Stimulated activated CD4-positive, alpha-beta T cell treated with anti-CD3 and anti-CD28 coated beads, Interleukin-4, amount 100 ng/mL, for 1 hour (primary cell): ENCODE measurements at places on chromosomes 7 and 10.

DNA sequence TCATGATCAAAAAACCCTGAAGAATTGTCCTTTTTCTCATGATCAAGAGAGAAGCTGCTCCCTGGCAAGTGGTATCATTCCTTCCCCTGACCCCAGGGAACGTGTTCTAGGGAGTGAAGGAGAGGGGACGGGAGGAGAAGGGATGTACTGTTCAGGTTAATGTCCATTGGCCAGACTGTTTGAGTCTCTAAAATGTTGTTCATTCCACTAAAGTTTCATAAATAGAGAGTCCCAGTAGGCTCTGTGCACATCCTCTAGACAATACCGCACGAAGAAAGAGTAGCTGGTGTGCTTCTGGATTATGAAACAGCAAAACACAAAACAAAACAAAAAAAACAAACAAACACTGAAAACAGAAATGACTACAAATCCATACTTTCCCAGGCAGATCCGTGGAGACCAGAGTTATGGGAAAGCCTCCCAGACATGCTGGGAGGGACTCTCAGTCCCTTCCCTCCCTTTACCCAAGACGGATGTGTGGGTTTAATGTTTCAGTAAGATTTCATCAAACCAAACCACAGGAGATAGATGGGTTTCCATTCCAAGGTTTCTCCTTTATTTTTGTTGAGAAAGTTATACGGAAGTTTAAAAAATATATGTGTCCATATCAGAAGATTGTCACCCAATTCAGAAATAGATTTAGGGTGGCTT is 66.5 kb upstream of the TNS3 start:
- DNase-seq, result no peak

DNA sequence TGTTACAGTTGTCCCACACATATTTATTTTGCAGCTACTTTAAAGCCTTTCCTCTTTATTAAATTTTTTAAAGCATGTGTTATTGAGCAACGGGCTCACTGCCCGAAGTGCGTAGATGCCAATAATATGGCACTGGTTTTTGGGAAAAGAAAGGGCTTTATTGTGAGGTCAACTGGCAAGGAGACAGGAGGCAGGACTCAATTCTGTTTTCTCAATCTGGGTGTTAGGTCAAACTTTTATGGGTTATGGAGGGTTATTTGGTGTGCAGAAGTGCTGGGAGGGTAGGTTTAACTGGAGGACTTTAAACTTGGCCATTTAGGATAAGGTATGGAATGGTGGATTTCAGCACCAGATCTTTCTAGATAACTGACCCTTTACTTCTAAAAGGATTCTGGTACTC is 183.6 kb downstream of the LRRC4 start:
- DNase-seq, result no peak

DNA sequence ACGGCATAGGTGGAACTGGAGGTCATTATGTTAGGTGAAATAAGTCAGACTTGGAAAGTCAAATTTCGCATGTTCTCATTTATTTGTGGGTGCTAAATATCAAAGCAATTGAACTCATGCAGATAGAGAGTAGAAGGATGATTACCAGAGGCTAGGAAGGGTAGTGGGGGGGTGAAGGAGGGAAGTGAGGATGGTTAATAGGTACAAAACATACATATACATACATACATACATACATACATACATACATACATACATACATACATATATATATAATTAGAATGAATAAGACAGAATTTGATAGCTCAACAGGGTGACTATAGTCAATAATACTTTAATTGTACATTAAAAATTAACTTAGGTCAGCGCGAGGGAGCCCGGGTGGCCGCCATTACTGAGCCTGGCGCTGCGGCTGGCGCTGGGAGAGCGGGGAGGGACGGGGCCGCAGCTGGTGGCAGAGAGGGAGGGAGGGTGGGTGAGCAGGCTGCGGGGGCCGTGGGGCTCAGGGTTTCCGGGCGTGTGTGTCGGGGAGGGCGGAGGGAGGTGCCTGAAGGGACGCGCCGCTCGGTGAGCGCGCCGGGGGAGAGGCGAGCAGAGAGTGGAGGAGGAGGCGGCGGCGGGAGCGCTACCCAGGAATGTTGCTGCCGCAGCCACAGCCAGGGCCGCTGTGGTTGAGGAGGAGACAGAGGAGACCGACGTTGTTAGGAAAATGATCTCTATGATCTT is 85.8 kb upstream of the EGFR start:
- no peak for DNase-seq

GRCh38 chr7:28135760-28136159 is 44.8 kb downstream of the JAZF1 start:
- DNase-seq, result no peak

DNA sequence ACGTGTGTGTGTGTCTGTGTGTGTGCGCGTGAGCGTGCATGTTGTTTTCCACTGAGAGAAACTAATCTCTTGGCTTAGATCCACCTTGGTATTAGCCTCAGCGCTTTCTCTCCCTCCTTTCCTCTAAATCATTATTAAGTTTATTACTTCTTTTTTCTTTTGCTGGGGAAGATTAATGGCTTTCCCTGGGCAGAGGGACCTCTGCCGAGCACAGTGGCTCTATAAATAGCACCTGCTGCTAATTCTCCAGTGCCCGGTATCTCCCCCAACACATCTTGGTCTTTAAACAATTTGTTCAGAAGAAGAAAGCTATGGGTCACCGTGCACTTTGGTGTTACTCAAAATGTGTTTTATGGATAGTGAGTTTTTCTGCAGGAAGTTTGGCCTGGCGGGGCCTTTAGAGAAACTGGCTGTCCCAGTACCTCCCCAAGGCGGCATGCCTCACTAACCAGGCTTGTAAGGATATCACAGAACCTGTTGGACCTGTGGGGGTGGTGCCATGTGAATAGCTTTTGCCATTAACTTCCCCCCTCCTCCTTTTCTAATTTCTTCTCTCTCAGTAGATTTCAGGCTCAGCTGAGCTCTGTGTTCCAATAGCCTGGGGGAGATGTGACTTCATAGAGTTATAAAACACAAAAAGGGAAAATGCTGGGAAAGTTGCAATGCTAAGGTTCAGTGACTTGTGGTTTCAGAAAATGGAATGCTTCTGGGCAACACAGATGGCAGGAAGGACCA is 70.1 kb upstream of the RAB11FIP2 start:
- DNase-seq, result no peak

DNA sequence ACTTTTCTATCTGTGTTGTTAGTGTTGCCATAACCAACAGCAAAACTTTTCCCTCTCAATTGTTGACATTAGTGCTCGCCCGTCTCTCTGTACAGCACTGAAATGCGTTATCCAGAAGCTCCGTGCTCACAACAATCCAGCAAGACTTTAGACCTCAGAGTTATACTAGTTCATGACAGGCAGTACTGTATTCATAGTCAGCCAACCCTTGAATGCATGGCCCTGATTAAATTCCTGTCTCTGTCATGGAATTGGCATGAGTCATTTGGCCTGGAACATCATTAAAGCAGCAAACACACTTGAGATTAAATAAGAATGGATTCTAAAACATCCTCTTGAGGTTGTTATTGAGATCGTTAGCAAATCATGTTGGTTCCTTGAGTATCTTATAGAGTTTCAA is 405.5 kb upstream of the C7orf33 start:
- DNase-seq, result no peak

DNA sequence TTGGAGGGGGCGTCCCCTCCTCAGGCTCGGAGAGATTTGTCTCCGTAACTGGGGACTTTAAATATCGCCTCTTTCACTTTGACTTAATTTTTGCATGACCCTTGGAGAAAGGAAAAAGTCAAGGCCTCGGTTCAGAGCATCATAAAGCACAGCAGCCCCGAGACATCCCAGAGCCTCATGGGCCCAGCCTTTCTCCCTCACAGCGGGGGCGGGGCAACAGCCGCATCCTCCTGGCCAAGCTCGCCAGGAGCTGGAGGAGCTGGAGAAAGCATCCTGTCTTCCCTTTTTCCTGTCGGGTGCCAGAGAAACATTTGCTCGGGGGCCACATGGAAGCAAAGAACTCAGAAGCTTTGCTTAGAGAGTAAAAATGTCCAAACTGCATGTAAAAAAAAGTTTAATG is 43.6 kb upstream of the DPYSL4 start:
- DNase-seq, result no peak

DNA sequence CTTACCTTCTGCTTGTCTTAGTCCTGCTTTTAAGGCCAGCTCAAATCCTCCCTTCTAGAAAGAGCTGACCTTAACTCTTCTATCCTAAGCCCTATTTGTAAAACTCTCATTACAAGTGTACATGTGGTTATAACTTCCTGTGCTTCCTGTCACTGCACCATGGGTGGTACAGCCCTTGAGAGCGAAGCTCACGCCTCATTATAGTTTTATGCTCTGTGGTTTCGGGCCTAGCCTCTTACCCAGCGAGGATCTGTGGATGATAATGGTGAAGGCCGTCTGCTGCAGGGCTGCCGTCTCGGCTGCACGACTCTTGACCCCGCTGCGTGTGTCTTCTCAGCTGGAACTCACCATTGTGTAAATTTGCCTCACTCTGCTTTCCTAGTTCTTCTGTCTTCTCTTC is 74.6 kb downstream of the CUL1 start:
- no peak for DNase-seq

DNA sequence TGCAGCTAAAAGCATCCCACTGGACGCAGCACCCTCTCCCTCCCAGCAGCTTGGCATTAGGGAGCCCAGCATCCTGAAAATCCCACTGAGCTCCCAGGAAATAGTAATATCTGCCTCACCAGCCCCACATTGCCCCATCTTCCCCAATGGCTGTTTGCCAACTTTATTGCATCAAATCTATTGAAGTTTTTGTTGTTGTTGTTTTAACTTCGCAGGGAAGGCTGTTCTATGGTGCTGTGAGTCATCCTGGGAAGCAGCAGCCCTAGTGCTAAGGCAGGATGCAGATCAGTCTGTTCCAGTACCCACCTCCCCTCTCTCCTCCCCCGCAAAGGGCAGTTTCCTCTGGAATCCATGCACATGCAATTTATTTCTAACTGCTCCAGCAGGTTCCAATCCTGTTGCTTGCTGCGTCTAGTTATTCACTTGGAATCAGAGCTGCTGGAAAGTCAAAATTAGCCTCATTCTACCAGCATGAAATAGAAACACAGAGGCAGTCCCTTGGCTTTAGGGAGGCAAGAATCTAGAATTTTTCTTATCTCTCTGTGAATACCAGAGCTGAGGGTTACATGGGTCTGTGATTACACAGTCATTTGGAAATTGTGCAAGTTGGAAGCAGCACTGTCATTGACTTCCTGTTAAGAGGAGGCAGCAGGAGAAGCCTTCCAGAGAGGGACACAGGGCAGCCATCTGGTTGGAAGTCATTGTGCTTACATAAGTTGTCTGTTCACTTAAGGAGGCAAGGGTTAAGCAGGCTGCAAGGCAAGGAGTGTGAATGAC is 115.9 kb upstream of the CACUL1 start:
- DNase-seq, result no peak

- no peak for DNase-seq
Measured at GRCh38 chr7:50261593-50261992, 42.9 kb upstream of the IKZF1 start.

GRCh38 chr7:134726581-134726980 is 52.9 kb upstream of the CALD1 start:
- no peak for DNase-seq

- DNase-seq, result no peak
Measured at GRCh38 chr10:33460505-33461294, 126.2 kb upstream of the NRP1 start.

- no peak for DNase-seq
Measured at GRCh38 chr7:151416941-151417315, 7.1 kb upstream of the WDR86 start.

DNA sequence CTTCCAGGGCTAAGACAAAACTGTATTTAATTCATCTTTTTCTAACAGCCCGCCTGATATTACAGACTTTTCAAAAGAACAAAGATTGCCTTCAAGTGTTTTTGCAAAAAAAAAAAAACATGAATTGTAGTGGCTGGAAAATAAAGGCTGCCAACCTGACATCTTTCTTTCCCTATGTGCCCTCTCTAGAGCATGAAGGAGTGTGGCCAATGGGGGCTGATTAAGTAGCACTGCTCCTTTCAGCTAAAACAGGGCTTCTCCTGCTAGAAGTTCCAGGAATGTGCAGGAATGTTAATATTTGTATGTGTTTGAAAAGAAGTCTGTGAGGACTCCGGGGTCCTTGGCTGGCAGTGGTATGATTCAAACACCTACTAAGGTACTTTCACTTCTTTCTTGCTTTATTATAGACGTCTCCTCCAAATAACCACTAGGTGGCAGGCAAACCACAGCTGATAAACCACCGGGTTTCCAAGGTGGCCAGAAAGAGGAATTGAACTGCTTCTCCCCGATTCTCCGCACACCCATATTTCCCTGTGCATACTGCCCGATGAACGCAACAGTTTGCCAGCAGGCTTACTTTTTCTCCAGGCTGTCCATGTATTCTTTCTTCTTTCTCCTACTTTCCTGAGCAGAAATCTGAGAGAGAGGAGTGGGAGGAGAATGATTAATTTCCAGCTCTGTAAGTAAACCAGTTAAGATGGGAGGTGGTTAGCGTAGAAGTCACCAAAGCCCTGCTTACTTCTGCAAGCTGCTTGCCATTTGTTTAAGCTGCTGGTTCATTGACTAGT is 56.8 kb upstream of the DGKI start:
- DNase-seq, result peak; percentile 37

- no peak for DNase-seq
Measured at GRCh38 chr10:13365243-13365642, 17.1 kb upstream of the SEPHS1 start.

GRCh38 chr7:155167706-155168365 is 97.7 kb downstream of the HTR5A start:
- DNase-seq, result no peak

DNA sequence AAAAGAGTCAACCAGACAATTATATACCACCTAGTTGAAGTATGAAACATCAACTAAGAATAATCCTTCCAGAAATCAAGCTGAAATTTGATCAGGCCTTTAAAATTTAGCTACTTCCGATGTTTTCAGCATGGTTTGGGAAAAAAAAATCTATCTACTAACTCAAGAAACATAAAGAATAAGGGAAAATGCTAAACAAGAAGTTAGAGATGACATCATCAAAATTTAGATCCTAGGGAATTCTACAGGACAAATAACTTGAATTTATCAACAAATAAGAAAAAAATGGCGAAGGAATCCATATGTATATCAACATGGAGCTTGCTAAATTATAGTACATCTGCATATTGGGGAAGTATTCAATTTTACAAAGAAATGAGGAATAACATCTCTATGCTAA is 36.3 kb downstream of the HYAL4 start:
- no peak for DNase-seq
